ENCODE measurements at places on chromosomes 2 and 18.
A peak's percentile ranks its signal among the peaks of the same experiment; 100 is the strongest.

DNA sequence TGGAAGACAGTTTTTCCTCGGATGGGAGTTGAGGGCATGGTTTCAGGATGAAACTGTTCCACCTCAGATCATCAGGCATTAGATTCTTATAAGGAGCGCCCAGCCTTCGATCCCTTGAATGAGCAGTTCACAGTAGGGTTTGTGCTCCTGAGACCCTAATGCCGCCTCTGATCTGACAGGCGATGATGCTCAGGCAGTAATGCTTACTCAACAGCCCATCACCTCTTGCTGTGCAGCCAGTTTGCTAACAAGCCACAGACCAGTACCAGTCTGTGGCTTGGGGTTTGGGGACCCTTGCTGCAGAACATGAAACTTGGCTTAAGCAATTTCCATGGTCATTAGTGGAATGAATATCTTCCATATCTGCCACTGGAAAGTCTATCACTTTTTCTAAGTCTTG, 56.4 kb downstream of the GORASP2 start:
- no peaks in the 10 kb centered on the region for H3K4me1 ChIP-seq
- H3K27ac ChIP-seq: no peak overlapping the region
- no peaks in the 10 kb centered on the region for H3K27me3 ChIP-seq
- H3K36me3 ChIP-seq: no peaks in the 10 kb centered on the region
- no peak overlapping the region for H3K4me3 ChIP-seq
- DNase-seq: no peak

DNA sequence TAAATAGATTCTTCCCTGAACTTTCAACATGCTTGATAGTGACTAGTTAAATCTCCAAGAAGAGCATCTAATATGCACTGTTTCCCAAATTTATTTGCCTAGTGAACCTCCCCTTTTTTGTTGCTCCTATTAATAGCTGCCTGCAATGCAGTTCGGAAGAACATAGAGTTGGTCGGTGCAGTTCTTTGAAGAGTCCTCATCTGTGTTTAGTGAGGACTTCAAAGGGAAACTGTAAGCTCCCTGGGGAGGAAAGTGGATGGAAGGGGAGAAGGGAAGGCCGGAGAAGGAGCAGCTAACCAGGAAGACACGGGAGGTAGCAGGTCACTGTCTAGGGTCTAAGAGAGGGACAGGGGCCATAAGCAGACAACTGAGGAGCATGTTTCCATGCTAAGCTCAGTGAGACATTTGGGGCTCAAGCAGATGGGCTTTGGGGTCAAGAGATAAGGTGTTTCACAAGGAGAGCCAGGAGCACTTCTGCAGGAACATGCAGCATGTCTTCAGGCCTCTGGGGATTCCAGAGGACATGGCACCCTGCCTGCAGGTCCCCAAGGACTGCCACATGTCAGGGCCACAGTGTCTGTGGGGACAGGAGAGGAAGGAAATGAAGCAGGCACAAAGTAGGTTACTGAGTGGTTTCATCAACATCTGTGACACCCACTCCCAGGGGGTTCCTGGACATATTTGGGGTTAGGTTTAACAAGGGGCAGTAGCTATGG, 48.7 kb upstream of the ANXA4 start:
- DNase-seq: no peak
- H3K36me3 ChIP-seq: no peaks in the 10 kb centered on the region
- H3K4me3 ChIP-seq: no peak overlapping the region
- H3K4me1 ChIP-seq: peaks cover 36% of the 10 kb centered on the region
- no peak overlapping the region for H3K27ac ChIP-seq

DNA sequence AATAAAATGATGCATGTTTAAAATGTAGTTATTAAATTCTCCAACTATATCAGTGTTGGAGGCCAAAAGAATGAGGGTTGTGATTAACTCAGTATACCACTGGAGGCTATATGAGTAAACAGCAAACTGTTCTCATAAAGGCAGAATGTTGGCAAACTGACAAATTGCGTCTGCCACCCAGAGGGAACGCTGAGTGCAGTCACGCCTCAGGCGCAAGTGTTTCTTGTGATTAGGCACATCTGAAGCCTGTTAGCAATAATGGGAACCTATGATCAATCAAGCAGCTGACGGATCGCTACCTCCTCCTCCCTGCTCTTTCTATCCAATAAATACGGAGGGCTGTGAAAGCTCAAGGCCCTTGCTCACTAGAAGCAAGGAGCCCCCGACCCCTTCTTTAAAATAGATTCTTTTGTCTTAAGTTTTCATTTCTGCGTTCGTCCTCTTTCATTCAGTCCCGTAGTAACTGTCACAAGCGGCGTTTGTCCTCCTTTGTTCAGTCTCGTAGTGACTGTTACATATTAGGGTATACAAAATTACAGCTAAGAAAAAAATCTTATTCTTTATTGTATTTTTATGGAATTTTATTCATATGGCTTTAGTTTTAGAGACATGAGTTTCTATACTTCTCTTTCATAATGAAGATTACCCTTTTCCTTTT, 16.3 kb upstream of the RMND5A start:
- peak overlapping the region; percentile 47 for H3K27ac ChIP-seq
- H3K4me1 ChIP-seq: peaks cover 17% of the 10 kb centered on the region
- H3K27me3 ChIP-seq: no peaks in the 10 kb centered on the region
- no peaks in the 10 kb centered on the region for H3K36me3 ChIP-seq
- peak; percentile 58 for DNase-seq

DNA sequence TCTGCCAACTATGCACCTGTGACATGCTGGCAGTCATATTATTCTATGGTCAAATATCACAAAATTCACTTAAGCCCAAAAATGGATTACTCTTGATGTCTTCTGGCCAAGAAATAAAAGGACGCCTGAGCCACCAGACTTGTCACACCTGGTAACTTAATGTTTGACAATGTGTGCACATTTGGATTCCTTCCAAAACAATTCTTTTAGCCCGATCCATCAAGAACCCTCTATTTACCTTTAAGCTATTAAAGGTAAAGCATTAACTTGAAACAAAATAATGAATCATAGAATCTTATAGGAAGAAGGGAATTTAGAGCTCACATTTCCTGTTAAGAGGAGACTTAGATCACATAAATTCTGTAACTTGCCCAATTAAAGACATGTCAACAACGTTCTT, 46.5 kb upstream of the NFU1 start:
- H3K4me1 ChIP-seq: no peaks in the 10 kb centered on the region
- H3K36me3 ChIP-seq: peaks cover 7% of the 10 kb centered on the region
- H3K4me3 ChIP-seq: no peak overlapping the region
- H3K27ac ChIP-seq: no peak overlapping the region
- DNase-seq: no peak
- no peaks in the 10 kb centered on the region for H3K27me3 ChIP-seq

GRCh38 chr18:2002604-2003003, 568.7 kb downstream of the METTL4 start:
- no peak overlapping the region for H3K4me3 ChIP-seq
- no peaks in the 10 kb centered on the region for H3K27me3 ChIP-seq
- DNase-seq: no peak
- H3K4me1 ChIP-seq: no peaks in the 10 kb centered on the region

DNA sequence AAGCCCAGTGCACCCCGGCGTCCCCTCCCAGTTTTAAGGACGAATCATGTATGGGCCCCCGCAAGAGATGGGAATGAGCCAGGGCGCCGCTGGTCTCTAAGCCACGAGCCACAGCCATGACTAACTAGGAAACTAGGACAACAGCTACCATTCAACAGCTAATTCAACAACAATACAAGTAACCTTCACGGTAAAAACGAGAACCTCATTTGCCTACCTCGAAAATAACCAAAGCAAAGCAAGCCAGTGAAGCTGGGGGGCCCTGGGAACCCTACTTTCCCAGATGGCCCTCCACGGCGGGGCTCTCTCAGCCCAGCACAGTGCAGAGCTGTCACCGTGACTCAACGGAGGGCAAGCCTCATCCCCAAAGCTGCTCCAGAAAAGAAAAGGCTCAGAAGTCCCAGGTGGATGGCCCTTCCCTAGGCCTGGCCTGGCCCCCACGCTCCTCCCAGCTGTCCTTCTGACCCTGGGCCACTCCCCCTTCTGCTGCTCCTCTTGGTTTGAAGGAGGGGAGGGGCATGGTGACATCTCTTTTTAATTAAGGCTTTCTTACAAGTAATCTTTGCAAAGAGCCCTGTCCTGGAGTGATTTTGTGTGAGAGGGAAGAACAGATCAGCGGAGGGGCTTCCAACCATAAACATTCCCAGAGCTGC, 126.3 kb downstream of the HDAC4 start:
- H3K4me1 ChIP-seq: peaks cover 32% of the 10 kb centered on the region
- peak; percentile 84 for DNase-seq
- no peaks in the 10 kb centered on the region for H3K27me3 ChIP-seq

GRCh38 chr18:24035316-24035715, 20.8 kb downstream of the TTC39C start:
- H3K36me3 ChIP-seq: no peaks in the 10 kb centered on the region
- DNase-seq: no peak
- no peaks in the 10 kb centered on the region for H3K4me1 ChIP-seq

GRCh38 chr2:40147360-40147759, 304.5 kb downstream of the SLC8A1 start:
- no peaks in the 10 kb centered on the region for H3K36me3 ChIP-seq
- H3K4me3 ChIP-seq: no peak overlapping the region
- no peak for DNase-seq
- H3K4me1 ChIP-seq: no peaks in the 10 kb centered on the region
- H3K27ac ChIP-seq: no peak overlapping the region

DNA sequence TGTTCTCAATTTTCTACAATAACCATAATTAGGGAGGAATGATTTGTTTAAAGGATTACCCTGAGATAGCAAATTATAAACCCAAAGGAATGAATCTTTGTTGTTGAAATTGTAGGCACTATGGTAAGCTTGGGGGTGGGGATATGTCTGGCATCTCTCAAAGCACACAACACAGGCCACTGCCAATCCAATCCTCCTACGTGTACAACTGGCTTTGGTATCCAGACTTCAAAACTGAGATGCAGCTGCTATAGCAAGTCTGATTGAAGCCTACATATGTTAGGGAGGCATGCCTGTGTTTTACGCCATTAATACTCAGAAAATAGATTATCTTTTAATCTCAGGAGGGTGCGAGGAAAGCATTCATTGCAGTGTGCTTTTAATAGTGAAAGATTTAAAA, 5.9 kb upstream of the NCOA1 start:
- H3K4me3 ChIP-seq: no peak overlapping the region
- DNase-seq: no peak
- no peaks in the 10 kb centered on the region for H3K27me3 ChIP-seq
- H3K27ac ChIP-seq: no peak overlapping the region
- H3K4me1 ChIP-seq: peaks cover 4% of the 10 kb centered on the region

DNA sequence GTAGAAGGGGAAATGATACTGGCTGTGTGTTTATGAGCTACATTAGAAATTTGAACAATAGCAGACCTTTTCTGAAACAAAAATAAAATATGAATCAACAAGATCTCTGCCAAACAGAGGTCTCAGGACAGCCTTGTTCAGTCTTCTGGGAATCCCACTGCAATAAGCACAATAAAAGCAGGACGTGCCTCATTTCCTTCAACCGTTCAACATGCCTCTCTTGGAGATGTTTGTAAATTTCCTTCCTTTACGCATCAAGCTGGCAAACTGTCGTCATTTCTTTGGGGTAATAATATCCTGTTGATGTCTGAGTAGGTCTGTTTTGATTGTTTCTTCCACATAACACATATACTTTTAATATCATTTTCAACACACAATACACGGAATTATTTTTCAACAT, 77.2 kb downstream of the TCF4 start:
- no peaks in the 10 kb centered on the region for H3K36me3 ChIP-seq
- H3K4me3 ChIP-seq: peak overlapping the region; percentile 21
- peaks cover 39% of the 10 kb centered on the region for H3K4me1 ChIP-seq
- DNase-seq: peak; percentile 83

GRCh38 chr2:152483276-152484063, 148.5 kb downstream of the FMNL2 start:
- no peak overlapping the region for H3K27ac ChIP-seq
- no peaks in the 10 kb centered on the region for H3K27me3 ChIP-seq
- no peak for DNase-seq
- H3K4me1 ChIP-seq: peaks cover 6% of the 10 kb centered on the region

- H3K36me3 ChIP-seq: no peaks in the 10 kb centered on the region
- H3K4me1 ChIP-seq: no peaks in the 10 kb centered on the region
- no peak for DNase-seq
- H3K27me3 ChIP-seq: no peaks in the 10 kb centered on the region
- no peak overlapping the region for H3K4me3 ChIP-seq
Observed at GRCh38 chr2:19300961-19301360, 57.5 kb downstream of the OSR1 start.

DNA sequence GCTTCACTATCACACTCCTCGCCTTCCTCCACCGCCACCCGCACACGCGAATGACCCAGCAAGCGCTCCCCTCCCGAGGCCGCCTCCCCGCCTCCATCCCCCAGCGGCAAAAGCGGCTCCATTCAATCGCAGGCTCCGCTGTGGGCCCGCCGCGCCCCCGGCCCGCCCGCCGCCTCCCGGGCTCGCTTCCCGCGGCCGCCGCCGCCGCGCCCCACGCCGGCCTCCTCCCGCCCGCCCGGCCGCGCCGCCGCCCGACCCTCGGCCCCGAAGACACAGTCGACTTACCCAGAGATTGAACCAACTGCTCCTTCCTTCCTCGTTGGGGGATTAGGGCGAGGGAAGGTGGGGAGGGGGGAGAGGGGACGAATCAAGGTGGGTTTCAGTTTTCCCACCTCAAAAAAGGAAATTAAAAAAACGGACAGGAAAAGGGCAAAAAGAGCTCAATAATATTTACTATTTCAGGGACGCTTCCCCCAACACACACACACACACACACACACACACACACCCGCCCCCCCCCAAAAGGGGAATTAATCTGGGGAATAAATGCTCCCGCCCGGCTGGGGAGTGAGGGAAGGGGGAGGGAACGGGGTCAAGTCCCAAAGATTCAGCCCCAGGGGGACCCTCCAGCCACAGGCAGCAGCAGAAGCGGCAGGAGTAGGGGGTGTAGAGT, 743 bp downstream of the XPO1 start:
- H3K27ac ChIP-seq: peak overlapping the region; percentile 90
- no peaks in the 10 kb centered on the region for H3K27me3 ChIP-seq
- DNase-seq: no peak

GRCh38 chr2:189836644-189837043, 52.4 kb downstream of the PMS1 start:
- H3K36me3 ChIP-seq: no peaks in the 10 kb centered on the region
- no peaks in the 10 kb centered on the region for H3K27me3 ChIP-seq
- H3K4me1 ChIP-seq: no peaks in the 10 kb centered on the region
- H3K27ac ChIP-seq: no peak overlapping the region
- no peak overlapping the region for H3K4me3 ChIP-seq
- DNase-seq: peak; percentile 66

DNA sequence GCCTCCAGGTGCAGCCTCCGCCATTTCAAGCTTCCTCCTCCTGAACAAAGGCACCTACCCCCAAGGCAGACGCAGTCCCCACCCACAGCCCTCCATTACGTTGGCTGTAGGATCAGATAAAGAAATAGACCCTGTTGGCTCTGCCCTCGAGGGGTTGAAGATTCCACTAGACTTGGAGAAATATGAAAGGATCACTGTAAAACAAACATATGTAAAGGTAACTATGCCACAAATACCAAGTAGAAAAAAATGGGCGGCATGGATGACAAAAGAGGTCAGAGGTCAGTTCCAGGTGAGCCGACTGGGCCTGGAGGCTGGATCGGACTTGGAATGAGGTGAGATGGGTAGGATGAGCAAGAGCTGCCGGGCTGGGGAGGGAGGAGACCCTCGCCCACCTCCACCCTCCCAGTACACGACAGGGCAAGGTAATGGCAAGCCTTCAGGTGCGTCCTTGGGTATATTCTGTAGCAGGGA, 84.8 kb upstream of the POMC start:
- H3K4me1 ChIP-seq: peaks cover 43% of the 10 kb centered on the region
- H3K27me3 ChIP-seq: no peaks in the 10 kb centered on the region
- H3K36me3 ChIP-seq: no peaks in the 10 kb centered on the region
- H3K27ac ChIP-seq: no peak overlapping the region
- peak overlapping the region; percentile 34 for H3K4me3 ChIP-seq
- no peak for DNase-seq

GRCh38 chr2:219159771-219160185, 837 bp downstream of the NHEJ1 start:
- no peak for DNase-seq
- peaks cover 4% of the 10 kb centered on the region for H3K36me3 ChIP-seq
- H3K4me1 ChIP-seq: peaks cover 4% of the 10 kb centered on the region
